ENCODE measurements at places on chromosomes 7 and 10. TPM values are rescaled to one million over a fixed set of nuclear protein-coding genes. Genes with fewer than 3 reads are reported as not detected.
A peak's percentile ranks its signal among the peaks of the same experiment; 100 is the strongest.

GRCh38 chr7:25835197-25835596 lies 316.8 kb upstream of the NFE2L3 start:
- DNase-seq = peak; percentile 47

DLX6 gene
- total RNA-seq = not detected

STRIP2 gene
- total RNA-seq = 5.2 TPM

PLEKHS1 gene
- total RNA-seq = not detected

MOGAT3 gene
- not detected for total RNA-seq

DNA sequence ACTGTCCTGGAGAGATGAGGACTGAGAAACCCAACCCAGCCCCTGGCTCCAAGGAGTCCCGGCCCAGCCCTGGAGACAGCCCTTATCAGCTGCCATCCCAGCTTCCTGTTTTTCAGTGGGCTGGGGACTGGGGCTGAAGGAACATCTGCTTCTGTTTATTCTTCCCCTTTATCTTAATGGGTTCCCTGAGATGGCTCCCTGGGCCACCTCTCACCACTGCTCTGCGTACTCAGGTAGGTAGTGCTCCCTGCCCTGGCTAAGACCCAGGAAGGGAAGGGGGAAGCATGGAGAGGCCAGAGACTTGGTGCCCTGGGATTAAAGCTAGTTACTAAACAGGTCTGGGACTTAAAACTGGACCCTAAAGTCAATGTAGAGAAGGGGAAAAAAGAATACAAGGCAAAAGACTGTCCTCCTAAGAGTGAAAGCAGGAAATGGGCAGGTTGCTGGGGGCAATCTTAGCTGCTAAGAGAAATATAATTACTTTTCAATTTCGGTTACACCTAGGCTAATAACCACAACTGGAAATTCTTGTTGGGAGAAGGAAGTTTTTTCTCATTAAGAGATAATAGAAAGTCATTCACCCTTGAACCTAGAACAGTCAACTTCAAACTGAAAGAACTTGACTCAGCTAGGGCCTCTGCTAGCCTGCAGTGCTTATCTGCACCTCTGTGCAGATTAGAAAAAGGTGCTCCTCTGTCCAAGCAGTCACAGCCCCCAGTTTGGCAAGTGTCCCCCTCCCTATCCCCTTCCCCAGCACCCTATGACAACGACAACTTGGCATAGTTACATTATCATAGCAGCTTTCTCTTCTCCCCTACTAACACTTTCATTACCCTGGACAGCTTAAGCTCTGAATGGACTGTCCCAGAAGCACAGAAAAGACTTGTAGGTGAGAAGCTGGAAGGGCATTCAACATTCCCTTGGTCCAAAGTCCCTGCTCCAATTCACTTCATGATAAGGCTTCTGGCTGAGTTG lies 65.6 kb upstream of the KDM7A start:
- peak; percentile 5 for DNase-seq

SNCG gene
- 25.5 TPM for total RNA-seq

GRCh38 chr7:18315241-18315640 lies 180.3 kb upstream of the HDAC9 start:
- no peak for DNase-seq

GRCh38 chr10:106189292-106189691 lies 975.2 kb downstream of the SORCS1 start:
- peak; percentile 51 for DNase-seq

DNA sequence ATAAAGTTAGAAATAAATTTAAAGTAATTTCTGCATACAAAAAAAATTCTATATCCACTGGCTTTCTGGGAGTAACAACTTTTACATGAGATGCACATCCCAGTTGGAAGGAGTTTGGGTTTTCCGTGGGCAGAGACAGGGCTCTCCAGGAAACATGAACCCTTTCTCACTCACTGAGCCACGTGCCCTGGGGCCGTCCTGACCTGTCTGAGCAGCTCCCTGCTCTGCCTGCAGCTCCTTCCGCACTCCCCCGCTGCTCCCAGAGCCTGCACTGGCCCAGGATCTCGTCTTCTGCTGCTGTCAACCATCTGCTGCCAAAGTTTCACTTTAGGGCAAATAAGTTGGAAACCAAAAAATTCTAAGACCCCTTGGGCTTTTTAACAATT lies 169.1 kb downstream of the DIP2C start:
- DNase-seq = peak; percentile 79

DNA sequence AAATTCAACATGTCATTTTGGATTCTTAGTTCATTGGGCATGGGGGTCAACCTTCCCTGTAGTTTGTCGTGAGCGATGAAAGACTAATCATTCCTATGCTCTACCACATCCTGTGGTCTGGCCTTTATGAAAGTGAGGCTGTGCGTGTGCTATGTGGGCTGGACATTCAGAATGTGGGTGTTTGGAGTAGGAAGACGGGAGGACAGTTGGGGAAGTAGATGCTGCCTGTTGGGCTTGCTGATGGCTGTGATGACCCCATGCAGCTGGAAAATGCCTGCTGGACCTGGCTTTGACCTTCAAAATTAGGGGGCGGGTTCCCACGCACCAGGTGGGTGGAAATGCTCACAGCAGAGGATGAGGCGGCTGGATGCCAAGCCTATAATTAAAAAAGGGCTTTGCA lies 90.9 kb upstream of the MKI67 start:
- no peak for DNase-seq

DNA sequence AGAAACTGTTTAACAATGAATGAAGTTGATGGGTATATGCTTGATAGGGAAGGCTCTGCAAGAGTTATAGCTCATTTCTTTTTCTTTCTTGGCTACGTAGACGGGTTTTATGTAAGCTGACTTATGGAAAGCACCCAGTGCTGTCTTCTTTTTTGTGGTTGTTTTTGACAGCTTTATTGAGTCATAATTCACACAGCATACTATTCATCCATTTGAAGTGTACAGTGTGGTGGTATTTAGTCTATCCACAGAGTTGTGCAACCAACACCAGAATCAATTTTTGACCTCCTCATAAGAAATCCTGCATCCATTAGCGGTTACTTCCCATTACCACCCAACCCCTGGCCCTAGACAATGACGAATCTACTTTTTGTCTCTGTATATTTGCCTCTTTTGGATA lies 240.6 kb upstream of the KIAA1217 start:
- no peak for DNase-seq

DNA sequence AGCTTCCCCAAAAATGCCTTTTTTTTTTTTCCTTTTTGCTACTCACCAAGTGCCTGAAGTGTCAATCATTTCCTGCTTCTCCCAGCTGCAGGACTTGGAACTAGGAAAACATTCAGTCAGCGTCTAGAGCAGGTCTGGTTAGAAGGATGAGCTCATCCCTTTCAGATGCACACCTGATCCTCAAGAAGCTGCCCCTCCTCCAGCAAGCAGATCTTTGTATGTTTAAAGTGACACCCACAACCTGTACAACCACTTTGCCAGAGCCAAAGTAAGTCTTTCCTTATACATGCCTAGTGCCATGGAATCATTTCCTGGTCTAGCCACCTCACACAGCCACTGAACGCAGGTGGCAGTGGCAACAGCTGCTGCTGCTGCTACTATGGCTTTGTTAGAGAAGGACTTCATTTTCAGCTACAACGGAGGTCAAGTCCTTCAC lies 10.4 kb upstream of the USP54 start:
- peak; percentile 99 for DNase-seq

DNA sequence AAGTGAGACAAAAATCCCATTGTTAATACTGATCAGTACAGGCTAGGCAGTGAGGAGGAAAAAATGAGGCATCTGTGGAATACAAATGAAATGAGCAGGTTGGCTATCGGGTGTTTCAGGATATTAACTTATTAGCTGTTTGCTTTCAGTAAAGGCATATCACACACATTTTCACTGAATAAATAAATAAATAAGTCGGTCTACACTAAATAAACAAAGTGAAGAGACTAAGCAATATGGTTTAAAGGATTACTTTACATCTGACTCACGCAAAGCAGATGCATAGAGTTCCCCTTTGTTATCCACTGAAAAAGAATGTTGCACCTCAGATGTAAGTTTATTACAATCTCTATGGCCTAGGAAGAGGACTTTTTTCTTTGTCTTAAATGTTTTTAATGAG lies 6.3 kb upstream of the SEMA3A start:
- peak; percentile 91 for DNase-seq

DNA sequence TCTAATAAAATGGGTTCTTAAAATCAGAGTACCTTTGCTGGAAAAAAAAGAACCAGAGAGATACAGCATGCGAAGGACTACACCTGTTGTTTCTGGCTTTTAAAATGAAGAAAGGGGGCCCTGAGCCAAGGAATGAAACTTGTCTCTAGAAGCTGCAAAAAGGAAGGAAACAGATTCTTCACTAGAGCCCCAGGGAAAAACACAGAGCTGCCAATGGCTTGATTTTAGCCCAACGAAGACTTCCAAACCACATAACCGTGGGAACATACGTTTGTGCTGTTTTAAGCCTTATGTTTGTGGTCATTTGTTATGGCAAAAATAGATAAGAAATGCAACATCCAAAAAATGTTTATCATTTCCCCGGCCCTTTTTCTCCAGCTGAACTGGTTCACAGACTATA lies 780.0 kb downstream of the SORCS1 start:
- DNase-seq = no peak

SSC4D gene
- 1.3 TPM for total RNA-seq

DNA sequence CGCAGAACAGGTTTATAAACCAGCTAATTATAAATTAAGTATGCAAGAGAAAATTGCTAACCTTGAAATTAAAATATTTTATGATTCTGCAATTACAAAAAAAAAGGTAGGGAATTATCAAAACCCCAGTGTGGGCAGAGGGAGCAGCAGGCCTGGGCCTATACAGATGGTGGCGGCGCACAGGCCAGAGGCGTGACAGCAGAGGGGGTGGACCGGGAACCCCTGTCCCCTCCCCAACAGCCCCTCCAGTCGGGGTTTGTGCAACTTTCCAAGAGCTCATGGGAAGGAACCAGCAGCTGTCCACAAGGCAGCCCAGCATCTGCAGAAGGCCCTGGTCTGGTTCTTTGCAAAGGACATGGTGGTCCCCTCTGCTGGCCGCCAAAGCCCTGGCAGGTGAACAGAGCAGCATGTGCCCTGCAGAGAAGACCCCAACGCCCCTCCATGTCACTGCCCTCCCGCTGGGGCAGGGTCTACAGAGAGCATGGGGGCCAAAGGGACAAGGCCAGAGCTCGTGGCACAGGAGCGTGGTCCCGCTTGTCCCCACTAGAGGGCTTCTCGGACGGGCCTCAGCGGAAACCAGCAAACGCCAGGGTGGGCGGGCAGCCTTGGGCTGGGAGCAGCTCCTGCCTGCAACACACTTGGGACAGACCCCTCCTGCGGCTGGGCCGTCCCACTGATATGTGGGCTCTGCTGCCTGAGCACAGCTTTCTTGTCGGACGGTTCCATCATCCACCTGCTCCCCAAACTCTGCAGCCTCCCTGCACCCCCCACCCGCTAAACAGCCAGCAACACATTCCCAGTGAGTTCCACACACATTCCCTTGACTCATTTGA lies 75.1 kb downstream of the EBF3 start:
- no peak for DNase-seq

TSPAN15 gene
- total RNA-seq = 12.1 TPM

GRCh38 chr10:24519950-24520349 lies 203.7 kb downstream of the ARHGAP21 start:
- no peak for DNase-seq

GRCh38 chr7:64602086-64602485 lies 39.2 kb upstream of the ZNF680 start:
- no peak for DNase-seq

- DNase-seq = peak; percentile 96
Measured at GRCh38 chr10:3472287-3473051, 299.9 kb upstream of the PITRM1 start.

WEE2 gene
- not detected for total RNA-seq

GRCh38 chr7:132575419-132575981 lies 770 bp downstream of the PLXNA4 start:
- peak; percentile 8 for DNase-seq

GRCh38 chr7:157372300-157373232 lies 35.8 kb downstream of the DNAJB6 start:
- DNase-seq = no peak

DNA sequence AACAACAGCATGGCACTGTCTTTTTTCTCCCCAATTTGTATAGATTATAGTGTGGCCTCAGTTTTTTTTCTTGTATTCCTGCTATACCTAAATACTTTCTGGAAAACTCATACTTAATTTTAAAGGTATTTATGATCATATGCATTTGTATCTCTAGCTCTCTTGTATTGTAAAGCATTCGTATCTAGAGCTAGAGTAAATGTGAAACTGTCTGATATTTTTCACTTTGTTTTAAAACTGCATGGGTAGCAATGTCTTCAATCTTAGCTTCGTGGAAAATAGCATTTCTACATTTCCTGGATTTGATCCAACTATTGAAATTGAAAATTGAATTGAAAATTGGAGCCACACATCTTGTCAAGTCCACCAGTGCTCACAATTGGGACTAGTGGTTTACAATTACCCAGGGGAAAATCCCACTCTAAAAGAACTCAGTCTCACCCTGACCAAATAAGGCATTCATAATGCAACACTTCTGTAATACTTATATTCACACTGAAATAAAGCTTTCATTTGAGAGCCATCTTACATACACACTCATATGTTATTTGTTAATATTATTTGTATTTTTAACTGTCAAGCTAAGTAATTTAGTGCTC lies 51.3 kb upstream of the KLF6 start:
- DNase-seq = no peak

DNA sequence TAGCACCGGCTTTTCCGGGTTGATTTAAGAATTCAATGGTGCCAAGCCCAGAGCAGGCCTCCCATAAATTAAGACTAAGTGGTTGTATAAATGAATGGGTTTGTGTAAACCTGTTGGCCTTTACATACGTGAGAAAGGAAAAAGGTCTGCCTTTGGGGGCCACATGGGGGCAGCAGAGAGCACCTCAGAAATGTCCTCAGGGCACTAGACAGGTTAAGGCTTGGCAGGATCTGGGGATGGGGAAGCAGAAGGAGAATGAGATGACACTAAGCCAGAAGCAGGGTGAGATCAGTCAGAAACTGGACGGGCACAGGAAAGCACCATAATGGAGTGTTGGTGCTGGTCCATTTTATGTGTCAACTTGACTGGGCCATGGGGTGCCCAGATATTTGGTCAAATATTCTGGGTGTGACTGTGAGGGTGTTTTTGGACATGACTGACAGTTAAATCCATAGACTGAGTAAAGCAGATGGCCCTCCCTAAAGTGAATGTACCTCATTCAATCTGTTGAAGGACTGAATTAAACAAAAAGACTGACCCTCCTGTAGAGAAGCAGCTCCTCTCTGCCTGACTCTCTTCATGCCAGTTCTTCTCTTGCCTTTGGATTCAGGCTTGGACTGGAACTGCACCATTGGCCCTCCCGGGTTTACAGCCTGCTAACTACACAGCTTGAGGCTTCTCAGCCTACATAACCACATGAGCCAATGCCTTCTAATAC lies 58.9 kb downstream of the FRMPD2 start:
- DNase-seq = peak; percentile 76

CCL24 gene
- total RNA-seq = not detected
